HL-60 (cell line): ENCODE measurements at places on chromosomes 1 and 21.

DNA sequence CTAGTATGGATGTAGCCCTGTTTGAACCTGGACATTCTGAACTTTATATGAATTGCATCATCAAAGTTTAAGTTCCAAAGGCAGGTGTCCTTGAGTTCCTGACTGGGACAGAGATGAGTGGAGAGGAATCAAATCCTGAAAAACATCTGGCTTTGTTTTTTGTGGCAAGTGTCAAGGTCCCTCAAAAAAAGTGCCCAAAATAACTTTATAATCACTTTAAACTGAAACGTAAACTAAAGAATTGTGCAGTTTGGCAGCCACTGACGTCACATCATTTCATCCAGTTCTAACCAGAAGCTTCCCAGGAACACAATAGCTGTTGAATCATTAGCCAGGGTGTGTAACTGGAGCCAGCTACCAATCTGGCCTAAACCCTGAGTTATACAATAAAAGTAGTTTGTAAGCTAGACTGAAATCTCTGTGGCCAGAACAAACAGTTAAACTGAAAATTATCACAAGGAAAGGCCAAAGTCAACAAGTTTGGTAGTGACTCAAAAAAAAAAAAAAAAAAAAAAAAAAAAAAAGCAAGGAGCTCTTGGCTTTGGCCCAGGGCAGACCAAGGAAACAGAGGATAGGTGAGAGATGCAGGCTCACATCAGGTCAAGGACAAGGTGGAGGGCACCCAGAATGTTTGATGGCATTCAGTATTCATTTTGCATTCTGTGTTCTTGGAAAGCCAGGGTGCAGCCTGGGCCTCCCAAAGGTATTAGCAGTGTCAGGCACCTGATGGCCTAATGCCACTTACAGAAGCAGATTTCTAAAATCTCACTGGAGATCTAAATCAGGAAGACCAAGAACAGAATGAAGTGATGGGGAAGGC lies 74.3 kb downstream of the TNFSF18 start:
- no peak for DNase-seq

GRCh38 chr1:57489358-57490036 lies 65.6 kb upstream of the DAB1 start:
- DNase-seq = no peak

GRCh38 chr1:26168410-26169197 lies at the start of gene C1orf232:
Gene C1orf232 (minus strand): TSS chr1:26168963. CDS start chr1:26168499, 464 bp downstream.
- DNase-seq = no peak

DNA sequence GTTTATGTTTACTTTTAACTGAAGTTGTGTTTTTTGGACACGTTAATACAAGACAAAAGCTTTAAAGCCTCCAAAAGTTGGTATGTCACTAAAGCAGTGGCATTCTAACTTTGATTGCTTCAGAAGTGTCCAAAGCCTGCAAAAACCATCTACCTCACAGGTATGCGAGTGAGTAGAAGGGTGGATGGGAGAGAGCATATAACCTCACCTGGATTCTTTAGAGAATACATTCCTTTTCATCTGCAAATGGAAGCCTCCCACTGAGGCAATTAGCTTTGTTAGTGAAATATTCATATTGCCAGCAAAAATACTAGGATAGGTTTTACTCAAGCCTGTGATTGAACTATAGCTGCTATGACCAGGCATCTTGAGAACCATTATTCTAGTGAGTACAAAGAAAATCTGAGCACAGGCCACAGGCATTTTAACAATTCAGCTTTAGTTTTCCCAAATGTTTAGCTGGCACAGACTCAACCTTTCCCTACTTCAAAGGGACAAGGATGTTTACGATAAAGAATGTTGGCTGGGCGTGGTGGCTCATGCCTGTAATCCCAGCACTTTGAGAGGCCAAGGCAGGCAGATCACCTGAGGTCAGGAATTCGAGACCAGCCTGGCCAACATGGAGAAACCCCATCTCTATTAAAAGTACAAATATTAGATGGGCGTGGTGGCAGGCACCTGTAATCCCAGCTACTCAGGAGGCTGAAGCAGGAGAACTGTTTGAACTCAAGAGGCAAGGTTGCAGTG lies 39.7 kb downstream of the MAP3K21 start:
- no peak for DNase-seq

- no peak for DNase-seq
Measured at GRCh38 chr1:183632114-183632513, 3.5 kb downstream of the ARPC5 start.

GRCh38 chr21:16538405-16538804 lies 808.6 kb downstream of the USP25 start:
- no peak for DNase-seq
